Right lobe of liver (tissue), 6 donors: ENCODE measurements at places on chromosomes 5 and 9.

DNA sequence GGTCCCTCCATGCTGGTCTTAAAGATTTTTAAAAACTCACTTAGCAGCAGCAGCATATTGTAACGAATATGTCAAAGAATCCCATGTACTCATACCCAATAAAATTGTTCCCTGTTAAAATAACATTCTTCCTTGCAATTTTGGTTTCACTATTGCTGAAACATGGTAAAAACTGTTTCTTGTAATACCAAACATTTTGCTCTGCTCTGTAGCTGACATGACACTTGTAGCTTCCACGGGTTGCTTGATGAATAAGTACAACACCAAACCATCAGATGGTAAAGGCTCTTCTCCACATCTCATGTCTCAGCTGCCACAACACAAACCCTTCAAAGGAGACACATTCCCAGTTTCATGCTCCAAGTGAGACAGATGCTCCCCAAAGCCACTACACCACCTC, 180.7 kb upstream of the PTGER4 start:
- no peak for DNase-seq

- no peak for DNase-seq
Measured at GRCh38 chr5:125152461-125153189, 406.2 kb upstream of the ZNF608 start.

DNA sequence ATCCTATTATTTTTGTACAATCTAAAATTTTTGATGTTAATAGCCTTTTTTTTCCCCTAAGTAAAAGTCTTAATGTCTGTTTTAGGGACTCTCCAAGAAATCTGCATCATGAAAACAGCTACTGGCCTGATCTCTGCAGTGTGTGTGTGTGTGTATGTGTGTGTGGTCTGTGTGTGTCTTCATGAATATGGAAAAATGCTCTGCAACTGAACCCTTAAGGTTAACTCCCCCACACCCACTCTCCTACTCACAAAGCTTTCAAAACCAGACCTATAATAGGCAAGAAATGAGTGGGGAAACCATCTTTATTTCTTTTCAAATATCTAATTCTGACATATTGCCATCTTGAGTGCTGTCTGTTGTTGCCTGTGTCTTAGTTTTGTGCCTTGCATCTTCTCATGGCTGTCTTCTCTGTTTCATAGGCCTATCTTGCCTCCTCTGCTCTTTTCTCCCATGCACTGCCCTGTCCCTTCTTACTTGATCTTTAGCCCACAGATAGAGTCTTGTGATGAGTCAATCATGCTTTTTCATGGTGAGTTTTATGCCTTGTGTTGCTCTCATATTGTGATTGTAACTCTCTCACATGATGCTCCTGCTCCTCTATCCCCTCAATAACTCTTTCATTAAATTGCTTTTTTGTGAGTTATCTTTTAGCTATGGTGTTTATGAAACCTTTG, 68.3 kb downstream of the CHSY3 start:
- no peak for DNase-seq

GRCh38 chr5:5650242-5650641, 227.8 kb downstream of the ICE1 start:
- no peak for DNase-seq
